ENCODE measurements at places on chromosomes 7 and 10. TPM values are rescaled to one million over a fixed set of nuclear protein-coding genes. Genes with fewer than 3 reads are reported as not detected.
A peak's percentile ranks its signal among the peaks of the same experiment; 100 is the strongest.

- DNase-seq = peak; percentile 59
These were observed 274.9 kb upstream of the GALNT17 start for GRCh38 chr7:70856901-70857630.

- no peak for DNase-seq
These were observed 437.0 kb upstream of the MGMT start for GRCh38 chr10:129029851-129030602.

- DNase-seq = no peak
These were observed 70.2 kb downstream of the SAMD9 start for GRCh38 chr7:93047514-93048099.

OR6B1 gene
- not detected for total RNA-seq

ASAH2 gene
- total RNA-seq = 5.7 TPM

SEMA3C gene
- 9.2 TPM for total RNA-seq

GRCh38 chr10:96289218-96289910 is 14.9 kb upstream of the DNTT start:
- DNase-seq = no peak

GRCh38 chr7:137789215-137789882 is 57.4 kb downstream of the DGKI start:
- DNase-seq = no peak

GRCh38 chr7:11609096-11609670 is 222.8 kb downstream of the THSD7A start:
- no peak for DNase-seq

DNA sequence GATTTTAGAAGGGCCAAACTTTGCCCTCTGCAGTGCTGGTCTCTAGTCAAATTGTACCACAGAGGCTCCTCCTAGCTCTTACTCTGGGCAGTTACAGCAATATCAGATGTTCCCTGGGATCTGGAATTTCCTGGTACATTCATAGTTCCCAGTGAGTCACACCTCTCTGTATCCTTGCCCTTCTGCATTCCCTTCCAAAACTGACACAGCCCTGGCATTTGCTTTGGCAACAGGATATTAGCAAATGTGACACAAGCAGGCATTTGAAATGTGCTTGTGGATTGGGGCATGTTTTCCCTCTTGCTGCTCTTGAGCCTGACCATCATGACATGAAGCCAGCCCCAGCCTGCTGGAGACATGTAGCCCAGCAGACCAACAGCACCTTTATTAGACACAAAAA is 284.7 kb upstream of the AKR1E2 start:
- peak; percentile 16 for DNase-seq

PILRA gene
- 0.40 TPM for total RNA-seq

DNA sequence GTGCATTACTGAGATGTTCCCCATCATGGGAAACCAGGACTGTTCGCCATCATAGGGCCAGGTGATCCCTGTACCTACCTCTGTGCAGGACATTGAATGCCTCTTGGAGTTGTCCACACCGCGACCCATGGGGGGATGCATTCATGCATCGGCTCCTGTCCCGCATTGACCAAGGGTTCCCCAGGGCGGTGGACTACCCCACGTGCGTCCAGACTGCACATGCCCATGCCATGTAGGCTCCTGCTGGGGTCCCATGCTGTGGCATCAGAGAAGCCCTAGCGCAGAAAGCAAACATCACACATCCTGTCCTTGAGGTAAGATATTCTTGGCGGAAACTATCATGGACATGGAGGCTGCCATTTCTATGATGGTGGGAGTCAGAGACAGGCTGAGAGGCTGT is 121.6 kb upstream of the UNC5B start:
- no peak for DNase-seq

YWHAG gene
- total RNA-seq = 151 TPM

- no peak for DNase-seq
These were observed 21.4 kb upstream of the LEP start for GRCh38 chr7:128219636-128220035.

- no peak for DNase-seq
These were observed 3.8 kb upstream of the ADAMTS14 start for GRCh38 chr10:70668454-70668970.

GIMAP4 gene
- total RNA-seq = not detected

SPDYE9 gene
- total RNA-seq = 0.54 TPM

- no peak for DNase-seq
These were observed 57.9 kb upstream of the FAM133B start for GRCh38 chr7:92648067-92648466.

GRCh38 chr10:17479015-17479615 is 24.7 kb upstream of the ST8SIA6 start:
- DNase-seq = no peak

GRCh38 chr7:121446526-121446925 is 50.4 kb upstream of the FAM3C start:
- DNase-seq = no peak

GRCh38 chr10:104938031-104938430 is 296.9 kb downstream of the SORCS3 start:
- DNase-seq = no peak

DNA sequence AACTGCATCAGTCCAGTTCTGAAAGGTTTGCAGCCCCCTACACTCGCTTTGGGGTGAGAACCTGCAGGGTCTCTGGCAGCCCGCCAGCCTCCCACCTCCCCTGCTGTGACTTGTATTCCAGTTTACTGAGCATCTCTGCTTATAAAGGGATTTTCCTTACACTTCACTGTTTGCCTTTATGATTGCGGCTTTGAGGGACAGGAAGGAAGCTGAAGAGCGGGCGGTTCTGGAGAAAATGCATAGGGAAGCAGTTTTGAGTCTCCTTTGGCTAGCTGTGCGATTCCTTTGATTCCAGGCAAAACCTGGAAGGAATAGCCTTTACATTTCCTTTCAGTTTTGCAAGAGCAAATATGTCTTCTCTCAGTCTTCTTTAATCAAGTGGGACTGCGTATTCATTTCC is 65.0 kb upstream of the TRIM8 start:
- DNase-seq = no peak

DNA sequence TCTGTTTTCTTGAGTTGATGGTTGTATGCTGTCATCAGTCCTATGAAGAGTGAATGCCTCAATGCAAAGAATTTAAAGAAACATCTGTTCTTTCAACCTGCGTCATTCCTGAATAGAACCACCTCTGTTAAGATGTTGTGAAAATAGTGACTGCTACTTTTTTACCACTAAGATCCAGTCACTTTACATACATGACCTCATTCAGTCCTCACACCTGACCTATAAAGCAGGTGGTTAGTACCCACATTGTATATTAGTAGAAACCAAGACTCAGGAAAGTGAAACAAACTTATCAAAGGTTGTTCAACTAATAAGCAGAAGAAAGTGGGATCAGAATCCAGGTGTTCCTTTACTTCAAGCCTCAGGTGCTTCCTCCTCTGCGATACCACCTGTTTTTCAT is 64.8 kb downstream of the ITGB8 start:
- no peak for DNase-seq

Data from NCI-H460 (cell line).